ENCODE measurements at places on chromosomes 7 and 10. TPM values are rescaled to one million over a fixed set of nuclear protein-coding genes. Genes with fewer than 3 reads are reported as not detected.

DNA sequence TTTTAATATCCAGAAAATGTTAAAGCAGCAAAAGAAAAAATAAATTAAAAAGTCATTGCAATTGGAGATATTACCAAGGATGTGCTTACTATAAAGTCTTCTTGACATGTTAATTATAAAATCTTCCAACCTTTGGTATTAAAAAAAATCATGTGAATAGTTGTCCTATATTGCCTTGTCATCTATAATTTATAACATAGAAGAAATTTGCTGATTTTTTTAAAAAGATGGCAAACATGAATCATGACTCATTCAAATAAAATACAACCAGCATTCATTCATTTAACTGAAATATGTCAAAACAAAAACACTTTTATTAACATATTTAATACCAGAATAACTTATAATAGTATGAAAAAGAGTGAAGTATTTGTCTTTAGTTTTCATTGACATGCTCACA is 72.6 kb downstream of the MKX start:
- H3K4me1 ChIP-seq: no peaks in the 10 kb centered on the region
- no peak overlapping the region for H3K27ac ChIP-seq
- H3K4me3 ChIP-seq: no peak overlapping the region
- no peaks in the 10 kb centered on the region for H3K27me3 ChIP-seq
- no peaks in the 10 kb centered on the region for H3K36me3 ChIP-seq

Gene CLCN1
- 0.09 TPM for total RNA-seq

GRCh38 chr7:147411096-147411495 is 1179.5 kb upstream of the C7orf33 start:
- H3K36me3 ChIP-seq: no peaks in the 10 kb centered on the region
- no peak overlapping the region for H3K4me3 ChIP-seq
- no peak for DNase-seq

GRCh38 chr10:51786684-51787035 is 87.3 kb upstream of the CSTF2T start:
- no peak overlapping the region for H3K27ac ChIP-seq
- no peaks in the 10 kb centered on the region for H3K4me1 ChIP-seq
- no peaks in the 10 kb centered on the region for H3K36me3 ChIP-seq
- H3K4me3 ChIP-seq: no peak overlapping the region
- peaks cover 9% of the 10 kb centered on the region for H3K27me3 ChIP-seq
- DNase-seq: no peak

DNA sequence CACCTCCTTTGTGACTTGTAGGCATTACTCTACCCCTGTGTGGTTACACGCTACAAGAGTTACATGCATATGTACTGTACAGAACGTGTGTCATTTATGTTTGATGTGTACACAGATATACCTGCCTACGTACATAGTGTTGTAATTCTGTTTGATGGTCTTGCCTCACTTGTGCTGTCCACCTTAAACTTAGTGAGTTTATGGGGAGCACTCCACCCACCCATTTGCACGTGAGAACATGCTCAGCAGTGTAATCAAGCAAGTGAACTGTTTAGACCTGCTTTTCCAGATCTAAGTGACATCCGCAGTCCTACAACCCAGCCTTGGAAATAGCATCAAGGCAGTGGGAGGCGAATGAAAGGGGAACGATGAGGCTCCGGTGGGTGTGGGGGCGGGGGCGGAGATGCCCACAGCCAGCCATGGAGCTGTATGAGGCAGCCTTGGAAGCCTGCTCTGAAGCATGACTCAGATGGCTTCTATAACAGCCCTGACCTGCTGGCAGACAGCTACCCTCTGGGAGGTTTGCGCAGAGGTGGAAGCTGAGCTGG is 52.1 kb downstream of the SUFU start:
- no peaks in the 10 kb centered on the region for H3K27me3 ChIP-seq
- no peak overlapping the region for H3K4me3 ChIP-seq
- H3K36me3 ChIP-seq: peaks cover 5% of the 10 kb centered on the region
- no peak for DNase-seq

Gene NKX1-2
- not detected for total RNA-seq

DNA sequence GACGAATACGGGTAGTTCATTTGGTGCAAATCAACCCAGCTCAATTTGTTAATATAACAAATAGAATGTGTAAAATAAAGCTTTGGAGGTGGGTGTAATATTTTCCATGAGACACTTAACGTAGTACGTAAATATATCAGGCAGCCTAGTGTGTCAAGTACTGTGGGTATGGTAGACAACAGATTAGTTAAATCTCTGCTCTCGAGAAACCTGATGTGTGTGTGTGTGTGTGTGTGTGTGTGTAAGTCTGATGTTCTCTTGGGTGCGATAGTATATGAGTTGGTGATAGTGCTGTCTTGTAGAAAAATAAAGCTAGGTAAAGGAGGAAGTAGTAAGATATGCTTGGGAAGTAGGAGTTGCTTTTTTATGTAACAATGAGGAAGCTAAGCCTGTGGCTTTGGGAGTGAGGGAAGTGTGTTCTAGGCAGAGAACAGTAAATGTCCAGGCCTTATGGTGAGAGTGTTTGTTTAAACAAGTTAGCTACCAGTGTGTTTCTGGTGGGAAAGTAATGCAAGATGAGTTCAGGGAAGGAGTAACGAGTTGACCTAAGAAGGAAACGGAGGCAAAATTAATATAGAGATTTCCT is 26.1 kb downstream of the WAC start:
- no peak overlapping the region for H3K4me3 ChIP-seq
- H3K36me3 ChIP-seq: peaks cover 70% of the 10 kb centered on the region
- no peak overlapping the region for H3K27ac ChIP-seq
- no peaks in the 10 kb centered on the region for H3K27me3 ChIP-seq

DNA sequence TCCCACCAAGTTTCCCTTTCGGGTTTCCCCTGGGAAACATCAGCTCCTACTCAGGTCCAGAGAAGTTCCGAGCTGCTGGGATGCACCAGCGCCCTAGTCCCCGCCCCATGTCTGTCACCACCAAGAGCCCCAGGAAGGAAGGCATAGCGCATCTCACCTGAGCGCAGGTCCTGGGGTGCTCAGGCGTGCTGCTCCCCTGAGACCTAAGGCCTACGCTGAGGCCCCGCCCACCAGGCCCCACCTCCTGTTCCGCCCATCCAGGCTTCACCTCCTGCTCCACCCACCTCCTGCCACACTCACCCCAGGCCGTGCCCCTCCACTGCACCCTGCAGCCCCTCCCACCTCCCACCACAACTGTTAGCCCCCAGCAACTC is 1.2 kb upstream of the TFR2 start:
- peak; percentile 55 for DNase-seq
- H3K36me3 ChIP-seq: no peaks in the 10 kb centered on the region
- H3K4me3 ChIP-seq: no peak overlapping the region
- H3K27me3 ChIP-seq: no peaks in the 10 kb centered on the region
- H3K27ac ChIP-seq: no peak overlapping the region

- peak overlapping the region; percentile 89 for H3K27ac ChIP-seq
- peaks cover 96% of the 10 kb centered on the region for H3K4me1 ChIP-seq
- no peaks in the 10 kb centered on the region for H3K27me3 ChIP-seq
These were observed 7.8 kb downstream of the ITPRIP start for GRCh38 chr10:104330168-104331110.

GRCh38 chr7:11120675-11121220 is 147.1 kb downstream of the PHF14 start:
- no peak for DNase-seq
- H3K27me3 ChIP-seq: no peaks in the 10 kb centered on the region
- peaks cover 20% of the 10 kb centered on the region for H3K36me3 ChIP-seq
- peaks cover 14% of the 10 kb centered on the region for H3K4me1 ChIP-seq
- H3K27ac ChIP-seq: no peak overlapping the region
- H3K4me3 ChIP-seq: no peak overlapping the region

Gene MUC12
- 0.34 TPM for total RNA-seq

GRCh38 chr10:111222961-111223360 is 146.1 kb downstream of the ADRA2A start:
- H3K27ac ChIP-seq: no peak overlapping the region
- H3K4me3 ChIP-seq: no peak overlapping the region
- peaks cover 39% of the 10 kb centered on the region for H3K27me3 ChIP-seq
- no peaks in the 10 kb centered on the region for H3K36me3 ChIP-seq
- no peaks in the 10 kb centered on the region for H3K4me1 ChIP-seq
- DNase-seq: no peak

- peaks cover 23% of the 10 kb centered on the region for H3K27me3 ChIP-seq
- no peaks in the 10 kb centered on the region for H3K36me3 ChIP-seq
- no peak overlapping the region for H3K4me3 ChIP-seq
- no peaks in the 10 kb centered on the region for H3K4me1 ChIP-seq
- DNase-seq: no peak
These were observed 216.3 kb upstream of the NRP1 start for GRCh38 chr10:33550811-33551210.

Gene HPSE2
- not detected for total RNA-seq

Gene ZNF22
- 18.8 TPM for total RNA-seq

DNA sequence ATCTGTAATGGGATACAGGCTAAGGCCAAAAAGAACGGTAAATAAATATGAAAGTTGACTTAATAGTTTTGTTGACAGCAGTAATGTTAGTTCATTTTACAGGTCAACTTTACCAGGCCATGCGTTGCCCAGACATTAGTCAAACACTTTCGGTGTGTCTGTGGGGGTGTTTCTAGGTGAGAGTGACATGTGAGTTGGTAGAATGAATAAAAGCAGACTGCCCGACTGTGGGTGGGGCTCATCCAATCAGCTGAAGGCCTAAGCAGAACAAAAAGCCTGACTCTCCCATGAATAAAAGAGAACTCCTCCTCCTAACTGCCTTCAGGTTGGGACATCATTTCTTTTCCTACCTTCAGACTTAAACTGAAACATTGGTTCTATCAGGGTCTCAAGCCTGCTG is 132.3 kb downstream of the MTPAP start:
- H3K4me3 ChIP-seq: no peak overlapping the region
- H3K4me1 ChIP-seq: peaks cover 9% of the 10 kb centered on the region
- peaks cover 29% of the 10 kb centered on the region for H3K27me3 ChIP-seq
- no peak overlapping the region for H3K27ac ChIP-seq

Gene OGA
- total RNA-seq: 113 TPM

- no peak overlapping the region for H3K27ac ChIP-seq
- peaks cover 26% of the 10 kb centered on the region for H3K36me3 ChIP-seq
- no peak overlapping the region for H3K4me3 ChIP-seq
- H3K27me3 ChIP-seq: no peaks in the 10 kb centered on the region
These were observed 34.7 kb downstream of the ENTPD7 start for GRCh38 chr10:99693933-99694583.

- H3K4me3 ChIP-seq: no peak overlapping the region
- no peaks in the 10 kb centered on the region for H3K27me3 ChIP-seq
- no peaks in the 10 kb centered on the region for H3K36me3 ChIP-seq
- H3K27ac ChIP-seq: no peak overlapping the region
These were observed 25.1 kb downstream of the DOCK1 start for GRCh38 chr10:126930131-126930882.

- no peak overlapping the region for H3K27ac ChIP-seq
- H3K4me3 ChIP-seq: no peak overlapping the region
- H3K27me3 ChIP-seq: no peaks in the 10 kb centered on the region
These were observed 99.3 kb upstream of the OIT3 start for GRCh38 chr10:72794260-72794659.

Gene OR2A12
- total RNA-seq: not detected

DNA sequence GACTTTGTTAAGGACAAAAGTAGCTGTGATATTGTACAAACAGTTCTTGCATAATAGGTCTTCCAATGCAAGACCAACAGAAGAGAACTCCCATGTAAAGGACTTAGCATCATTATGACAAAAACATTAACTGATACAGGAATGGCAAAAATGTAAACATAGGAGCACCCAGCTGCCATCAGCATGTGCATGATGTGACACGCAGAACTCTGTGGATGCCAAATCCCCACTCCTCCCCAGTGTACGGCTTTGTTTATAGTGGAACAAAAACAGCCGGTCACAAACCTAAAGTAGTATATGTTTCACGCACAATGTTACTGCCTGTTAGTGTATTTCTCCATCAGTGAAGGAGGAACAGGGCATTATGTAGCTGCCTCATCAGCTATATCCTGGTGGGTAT is 316.0 kb upstream of the AOAH start:
- H3K36me3 ChIP-seq: peaks cover 62% of the 10 kb centered on the region
- DNase-seq: no peak
- H3K27ac ChIP-seq: no peak overlapping the region
- H3K4me1 ChIP-seq: peaks cover 6% of the 10 kb centered on the region

Gene NODAL
- not detected for total RNA-seq

Gene GIMAP1
- 3.5 TPM for total RNA-seq

- no peak overlapping the region for H3K4me3 ChIP-seq
- H3K27ac ChIP-seq: no peak overlapping the region
- no peak for DNase-seq
- no peaks in the 10 kb centered on the region for H3K36me3 ChIP-seq
These were observed 31.2 kb downstream of the CUZD1 start for GRCh38 chr10:122814493-122814892.

Gene NET1
- 34.8 TPM for total RNA-seq

DNA sequence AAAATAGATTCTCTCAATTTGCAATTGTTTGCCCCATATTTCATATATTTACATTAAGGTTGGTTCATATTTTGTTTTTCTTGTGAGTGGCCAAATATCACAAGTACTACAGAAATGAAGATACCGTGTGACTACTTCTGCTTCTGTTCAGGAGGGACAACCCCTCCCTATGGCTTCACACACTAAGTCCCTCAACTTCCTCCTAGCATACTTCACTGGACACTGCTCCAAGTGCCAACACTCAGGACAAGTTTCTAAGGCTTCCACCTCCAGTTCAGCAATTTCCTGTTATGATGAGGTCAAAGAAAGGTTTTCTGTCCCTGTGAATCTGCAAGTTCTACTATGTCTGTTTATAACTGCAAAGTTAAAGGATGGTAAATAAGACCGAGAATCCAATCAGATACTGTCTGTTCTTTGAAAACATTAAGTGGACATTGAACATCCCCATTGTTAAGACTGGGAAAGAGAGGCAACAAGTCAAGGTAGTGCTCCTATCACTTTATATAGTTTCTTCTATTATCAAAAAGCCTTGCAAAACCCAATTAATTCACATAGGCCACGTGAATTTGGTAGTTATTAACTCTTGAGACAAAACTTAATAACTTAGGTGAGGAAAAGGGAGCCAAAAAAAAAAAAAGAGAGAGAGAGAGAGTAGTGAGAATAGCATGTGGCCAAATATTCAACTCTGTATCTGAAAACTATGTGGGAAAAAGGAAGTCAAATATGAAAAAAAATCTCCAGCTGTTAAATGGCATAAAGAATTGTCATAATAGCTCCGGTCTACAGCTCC is 81.3 kb upstream of the DKK1 start:
- H3K27me3 ChIP-seq: peaks cover 5% of the 10 kb centered on the region
- H3K4me1 ChIP-seq: peaks cover 6% of the 10 kb centered on the region
- no peak overlapping the region for H3K27ac ChIP-seq

DNA sequence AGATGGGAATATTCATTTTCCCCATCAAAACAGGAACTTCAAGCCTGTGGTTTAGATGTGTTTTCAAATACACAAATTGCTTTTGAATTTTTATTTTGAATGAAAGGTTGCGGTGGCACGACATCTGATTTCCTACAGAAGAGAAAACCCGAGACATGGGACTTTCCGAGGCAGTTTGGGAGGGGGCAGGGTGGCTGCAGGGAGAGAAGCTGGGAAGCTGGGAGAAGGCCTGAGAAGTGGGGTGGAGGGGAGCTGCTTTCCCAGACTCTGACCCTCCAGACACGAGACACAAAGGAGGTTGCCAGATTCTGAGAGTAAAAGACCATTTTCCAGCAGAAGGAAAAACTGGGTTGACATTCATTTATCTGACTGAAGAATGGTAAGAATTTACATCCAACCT is 19.6 kb downstream of the TMEM176A start:
- H3K4me1 ChIP-seq: no peaks in the 10 kb centered on the region
- peaks cover 15% of the 10 kb centered on the region for H3K27me3 ChIP-seq
- no peak overlapping the region for H3K27ac ChIP-seq
- H3K36me3 ChIP-seq: no peaks in the 10 kb centered on the region
- DNase-seq: no peak

Gene C1QL3
- total RNA-seq: not detected

GRCh38 chr7:140308060-140308459 is 90.3 kb downstream of the SLC37A3 start:
- H3K4me3 ChIP-seq: no peak overlapping the region
- no peaks in the 10 kb centered on the region for H3K27me3 ChIP-seq
- peaks cover 16% of the 10 kb centered on the region for H3K4me1 ChIP-seq
- H3K27ac ChIP-seq: no peak overlapping the region
- no peak for DNase-seq

Gene MAGI2
- total RNA-seq: 0.12 TPM

Data from activated CD4-positive, alpha-beta T cell treated with anti-CD3 and anti-CD28 coated beads for 36 hours (primary cell).